ENCODE measurements at places on chromosomes 12 and 14. TPM values are rescaled to one million over a fixed set of nuclear protein-coding genes. Genes with fewer than 3 reads are reported as not detected.

ANAPC7 gene
- total RNA-seq, result 86.2 TPM

KRT2 gene
- total RNA-seq, result not detected

LGR5 gene
- 0.67 TPM for total RNA-seq

SOAT2 gene
- 0.98 TPM for total RNA-seq

SELPLG gene
- total RNA-seq, result not detected

PDZRN4 gene
- 0.11 TPM for total RNA-seq

HOXC12 gene
- not detected for total RNA-seq

NPFF gene
- total RNA-seq, result not detected

KRT86 gene
- not detected for total RNA-seq

FZD10 gene
- 0.24 TPM for total RNA-seq

INHBC gene
- total RNA-seq, result not detected

SARNP gene
- total RNA-seq, result 91.0 TPM

COCH gene
- 32.5 TPM for total RNA-seq

FGFR1OP2 gene
- 77.0 TPM for total RNA-seq

EGLN3 gene
- 9.5 TPM for total RNA-seq

HOXC9 gene
- total RNA-seq, result not detected

SLCO1B3 gene
- not detected for total RNA-seq

ESRRB gene
- 0.29 TPM for total RNA-seq

CDC42BPB gene
- 105 TPM for total RNA-seq

OTOGL gene
- total RNA-seq, result 0.31 TPM

CD69 gene
- not detected for total RNA-seq

SLC6A12 gene
- 3.1 TPM for total RNA-seq

All from progenitor cell of endocrine pancreas (in vitro differentiated cells).